Activated T-cell treated with anti-CD3 and anti-CD28 coated beads for 1 hour (primary cell): ENCODE measurements at places on chromosomes 1 and 21.

GRCh38 chr1:67743072-67743725 lies 58.2 kb downstream of the GADD45A start:
- DNase-seq: no peak

DNA sequence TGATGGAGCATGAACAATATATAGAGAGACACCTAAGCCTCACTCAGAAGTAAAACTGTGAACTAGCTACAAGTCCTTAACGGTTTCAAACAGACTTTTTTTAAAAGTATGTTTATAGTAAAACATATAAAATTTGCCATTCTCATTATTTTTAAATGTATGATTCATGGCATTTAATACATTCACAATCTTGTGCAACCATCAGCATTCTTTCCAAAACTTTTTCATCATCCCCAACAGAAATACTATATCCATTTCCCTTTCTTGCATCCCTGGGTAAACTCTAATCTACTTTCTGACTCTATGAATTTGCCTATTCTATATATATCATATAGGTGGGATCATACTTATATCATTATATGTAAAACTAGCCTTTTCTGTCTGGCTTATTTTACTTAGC lies 25.5 kb downstream of the EVI5 start:
- no peak for DNase-seq

DNA sequence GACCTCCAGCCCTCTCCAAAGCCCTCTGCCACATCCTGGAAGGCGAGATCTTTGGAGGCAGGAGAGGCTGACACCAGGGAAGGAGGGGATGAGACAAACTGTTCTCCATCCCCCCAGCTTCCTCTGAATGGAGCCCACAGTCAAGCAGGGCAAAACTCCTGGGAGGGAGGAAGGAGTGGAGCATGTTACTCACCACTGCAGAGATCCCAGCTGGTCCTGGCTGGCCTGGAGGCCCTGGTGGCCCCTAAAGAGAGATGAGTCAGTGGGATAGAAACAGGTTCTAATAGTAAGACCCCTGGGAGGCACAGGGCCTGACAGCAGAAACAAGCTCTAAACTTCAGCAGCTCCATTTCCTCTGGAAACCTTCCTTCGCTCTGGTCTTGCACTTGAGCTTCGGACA lies 14.0 kb upstream of the PEF1 start:
- no peak for DNase-seq

GRCh38 chr1:113745425-113745824 lies 13.9 kb downstream of the PHTF1 start:
- no peak for DNase-seq

DNA sequence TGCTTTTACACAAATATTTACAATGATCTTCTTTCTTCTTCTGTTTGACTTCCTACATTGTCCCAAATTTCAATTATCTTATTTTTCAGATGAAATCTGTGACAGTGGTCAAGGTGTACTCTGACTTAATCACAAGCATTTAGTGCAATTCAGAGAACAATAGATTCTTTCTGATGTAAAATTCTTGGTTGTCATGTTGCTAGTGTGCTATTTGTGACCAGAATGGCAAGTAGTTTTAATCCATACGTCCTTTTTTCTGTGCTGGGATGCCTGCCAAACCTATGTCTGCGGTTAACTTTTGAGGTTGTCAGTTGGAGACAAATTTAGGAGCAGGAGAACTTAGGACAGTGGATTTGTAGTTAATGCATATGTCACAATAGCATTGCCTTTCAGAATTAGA lies 31.0 kb downstream of the NCAM2 start:
- no peak for DNase-seq

DNA sequence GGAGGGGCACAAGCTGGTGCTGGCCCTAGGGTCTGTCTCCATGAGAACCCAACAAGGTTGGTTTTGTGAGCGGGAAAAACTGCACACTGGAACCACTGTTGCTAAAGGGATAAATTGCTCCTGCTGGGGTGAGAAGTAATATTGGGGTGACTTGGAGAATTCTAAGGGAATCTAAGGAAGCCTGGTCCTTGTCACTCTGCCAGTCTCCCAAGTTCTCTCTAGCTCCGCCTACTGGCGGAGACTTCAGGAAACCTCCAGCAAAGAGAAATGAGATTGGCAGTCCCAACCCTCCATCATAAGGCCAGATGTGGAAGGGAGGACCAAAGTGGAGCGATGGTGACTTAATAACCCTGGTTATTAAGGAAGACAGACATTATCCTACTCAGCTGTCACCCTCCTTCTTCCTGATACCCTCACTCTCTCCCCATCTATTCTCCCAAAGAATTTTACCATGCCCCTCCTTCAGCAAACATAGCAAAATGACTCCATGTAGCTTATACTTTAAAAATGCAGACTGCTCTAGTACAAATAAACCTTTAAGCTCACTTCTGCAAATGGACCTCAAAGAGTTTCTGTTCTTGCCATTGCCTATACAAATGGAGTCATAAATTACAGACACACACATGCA lies 2.7 kb downstream of the LCE1F start:
- no peak for DNase-seq

- no peak for DNase-seq
These were observed 142.5 kb upstream of the C1orf105 start for GRCh38 chr1:172277989-172278388.

- DNase-seq: no peak
These were observed 789 bp downstream of the BTF3L4 start for GRCh38 chr1:52056937-52057231.

DNA sequence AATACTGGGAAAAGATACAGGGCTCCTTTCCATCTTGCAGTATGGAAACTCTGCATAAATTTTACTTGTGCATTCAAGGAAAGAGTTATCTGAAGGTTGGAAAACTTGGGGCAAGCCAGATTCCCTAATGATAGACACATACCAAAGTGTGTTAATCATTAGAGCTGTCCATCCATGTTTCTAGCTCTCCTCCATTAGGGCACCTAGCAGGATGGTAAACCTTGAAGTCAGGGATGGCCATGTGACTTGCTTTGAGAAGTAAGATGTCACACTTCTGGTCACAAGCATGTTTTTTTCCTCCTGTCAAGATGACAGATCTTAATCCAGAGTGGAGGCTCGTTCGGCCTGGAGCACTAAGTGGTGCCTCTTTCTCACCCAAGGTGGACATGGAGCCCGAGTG lies 241.9 kb upstream of the RUNX1 start:
- no peak for DNase-seq

- DNase-seq: no peak
These were observed 77.5 kb downstream of the DNTTIP2 start for GRCh38 chr1:93801471-93801870.

DNA sequence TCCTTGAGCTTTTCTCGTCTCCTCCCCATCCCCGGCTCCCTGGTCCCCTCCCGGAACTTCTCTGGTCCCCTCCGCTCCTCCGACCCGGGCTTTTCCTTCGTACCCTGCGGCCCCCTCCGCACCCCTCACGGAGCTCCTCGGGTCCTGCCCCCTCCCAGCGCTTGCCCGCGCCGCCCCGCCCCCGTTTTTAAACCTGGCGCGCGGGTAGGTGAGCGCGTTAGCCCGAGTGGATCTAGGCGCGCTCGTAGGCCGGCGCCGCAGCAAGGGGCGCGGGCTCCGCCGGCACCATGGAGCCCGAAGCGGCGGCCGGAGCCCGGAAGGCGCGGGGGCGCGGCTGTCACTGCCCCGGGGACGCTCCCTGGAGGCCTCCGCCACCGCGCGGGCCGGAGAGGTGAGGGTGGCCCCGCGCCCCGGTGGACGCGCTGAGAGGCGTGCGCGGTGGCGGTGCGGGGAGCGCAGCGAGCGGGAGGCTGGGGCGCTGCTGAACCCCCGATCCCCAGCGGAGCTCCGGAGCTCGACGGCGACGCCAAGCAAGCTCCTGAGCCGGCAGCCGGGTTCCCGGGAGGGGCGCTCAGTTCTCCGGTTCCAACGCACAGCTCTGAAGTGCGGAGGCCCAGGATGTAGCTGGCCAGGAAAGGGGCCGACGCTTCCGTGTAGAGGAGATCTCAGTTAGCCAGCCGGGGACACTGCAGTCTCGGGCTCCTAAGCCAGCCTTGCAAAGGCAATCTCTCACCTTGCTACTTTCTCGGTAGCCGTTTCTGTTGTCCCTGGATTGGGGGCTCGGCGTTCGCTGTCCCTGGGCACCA lies at the start of gene RIPPLY3:
RIPPLY3 (plus strand) TSS at position 217 of the 806 bp plus-strand sequence; CDS start at position 288, 71 bp downstream.
- no peak for DNase-seq

DNA sequence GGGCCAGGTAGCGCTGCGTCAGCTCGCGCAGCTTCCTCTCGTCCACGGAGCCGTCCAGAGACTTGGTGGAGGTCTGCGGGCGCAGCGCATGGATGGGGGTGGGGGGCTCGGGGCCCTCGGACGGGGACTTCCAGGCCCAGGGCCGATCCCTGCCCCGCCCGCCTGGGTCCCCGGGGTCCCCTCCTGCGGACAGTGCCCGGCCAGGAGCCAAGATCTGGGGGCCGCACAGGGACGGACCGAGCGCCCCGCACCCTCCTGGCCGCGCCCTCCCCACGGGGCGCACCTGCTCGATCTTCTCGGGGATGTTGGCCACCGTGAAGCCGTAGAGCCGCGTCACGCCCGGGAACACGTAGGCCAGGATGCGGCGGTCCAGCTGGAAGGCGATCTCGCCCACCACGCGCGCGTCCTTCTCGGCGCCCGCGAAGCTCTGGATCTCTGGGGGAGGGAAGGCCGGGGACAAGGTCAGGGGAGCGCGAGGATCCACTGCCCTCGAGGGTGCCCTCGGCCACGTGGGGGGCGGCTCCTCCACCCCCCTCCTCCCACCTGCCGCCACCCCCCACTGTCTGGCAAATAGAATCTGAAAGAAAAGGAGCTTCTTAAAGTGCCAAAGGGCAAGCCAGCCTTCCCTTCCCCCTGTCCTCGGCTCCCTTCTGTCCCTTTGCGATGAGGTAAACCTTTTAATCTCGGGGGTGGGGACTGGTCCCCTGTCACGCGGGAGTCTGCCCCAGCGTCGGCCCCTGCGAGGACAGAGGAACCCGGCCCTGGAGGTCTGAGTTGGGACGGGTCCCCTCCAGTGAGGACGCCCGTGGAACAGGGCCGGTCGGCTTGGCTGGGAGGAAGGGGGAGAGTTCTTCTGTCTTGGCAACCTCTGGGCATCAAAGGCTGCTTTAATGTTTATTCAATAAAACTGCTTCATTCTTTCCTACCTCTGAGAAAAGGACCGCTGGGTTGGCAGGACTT lies 6.5 kb upstream of the FTCD start:
- DNase-seq: no peak

- no peak for DNase-seq
These were observed 3.1 kb upstream of the TXNIP start for GRCh38 chr1:145999321-146000024.

DNA sequence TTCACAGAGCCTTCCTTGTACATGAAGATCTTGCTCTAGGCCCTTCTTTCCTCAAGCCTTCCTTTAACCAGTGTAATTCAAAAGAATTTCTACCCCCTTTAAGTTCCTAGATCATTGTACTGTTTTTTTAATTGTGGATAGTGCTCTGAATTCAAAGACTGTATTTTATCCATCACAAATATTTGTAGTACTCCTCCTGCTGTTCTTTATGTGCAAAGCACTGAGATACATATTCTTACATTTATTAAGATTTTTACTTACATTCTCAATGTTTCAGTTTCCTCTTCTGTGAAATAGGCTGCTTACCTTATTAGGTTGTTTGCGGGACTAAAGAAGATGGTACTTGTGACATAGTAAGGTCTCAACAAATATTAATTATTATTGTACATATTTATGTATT lies 168.8 kb upstream of the PDE4B start:
- no peak for DNase-seq

DNA sequence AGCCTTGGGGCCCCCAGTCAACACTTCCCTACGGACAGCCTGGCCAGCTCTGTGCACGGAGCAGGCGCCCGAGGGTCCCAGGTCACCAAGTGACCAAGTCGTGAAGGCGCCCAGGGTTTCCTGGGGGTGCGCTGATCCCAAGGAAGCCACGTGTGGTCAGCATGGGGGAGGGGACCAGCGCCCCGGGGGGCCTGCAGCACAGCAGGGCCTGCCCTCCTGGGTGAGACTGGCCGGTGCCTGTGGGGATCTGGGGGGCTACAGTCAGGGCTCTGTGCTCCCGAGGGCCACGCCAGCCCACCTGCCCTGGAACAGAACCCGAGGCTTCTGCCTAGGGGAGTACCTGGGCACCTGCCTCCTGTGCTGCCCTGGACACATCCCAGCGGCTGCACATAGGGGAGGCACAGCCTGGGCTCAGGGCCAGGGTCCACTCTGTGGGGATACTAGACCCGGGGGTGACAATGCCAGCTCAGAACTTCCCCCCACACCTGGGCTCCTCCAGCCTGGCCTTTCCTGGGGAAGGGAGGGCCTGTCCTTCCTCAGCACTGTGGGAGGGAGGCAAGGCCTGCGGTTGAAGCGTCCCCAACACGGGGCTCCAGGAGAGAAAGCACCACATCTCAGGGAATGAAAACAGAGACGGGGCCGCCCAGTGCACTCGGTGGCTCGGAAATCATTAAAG lies 6.2 kb upstream of the POFUT2 start:
- DNase-seq: no peak

- no peak for DNase-seq
These were observed 4.7 kb downstream of the OR2B11 start for GRCh38 chr1:247453245-247453644.

GRCh38 chr1:48495166-48495565 lies 23.2 kb upstream of the SPATA6 start:
- DNase-seq: no peak

GRCh38 chr1:231465051-231465450 lies 43.0 kb upstream of the EGLN1 start:
- no peak for DNase-seq

DNA sequence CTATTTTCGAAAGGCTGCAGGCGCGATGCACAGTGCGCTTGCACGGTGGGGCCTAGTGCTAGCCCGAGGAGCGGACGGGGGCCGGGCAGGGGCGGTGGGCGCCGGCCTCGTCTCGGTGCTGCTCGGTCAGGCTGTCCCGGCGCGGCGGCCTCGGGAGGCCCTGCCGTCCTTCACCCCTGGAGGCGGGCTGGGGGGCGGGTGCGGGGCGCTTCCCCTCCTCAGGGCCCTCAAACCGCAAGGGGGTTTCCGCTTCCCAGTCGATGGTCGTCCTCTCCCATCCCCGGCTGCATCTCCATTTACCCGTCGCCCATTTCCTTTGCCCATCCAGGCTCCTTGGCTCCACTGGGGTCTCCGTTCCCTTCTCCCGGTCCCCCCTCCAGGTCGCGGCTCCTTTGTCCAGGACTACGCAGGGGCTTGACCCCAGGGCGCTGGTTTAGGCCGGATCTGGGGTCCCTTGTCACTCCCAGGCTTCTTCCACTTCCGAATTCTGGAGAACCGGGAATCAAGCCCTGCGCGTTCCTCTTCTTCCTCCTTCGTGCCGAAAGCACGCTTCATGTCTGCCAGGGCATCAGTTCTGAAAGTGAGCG lies 196.3 kb upstream of the LMO4 start:
- DNase-seq: no peak
